ENCODE measurements at places on chromosomes 5 and 9. TPM values are rescaled to one million over a fixed set of nuclear protein-coding genes. Genes with fewer than 3 reads are reported as not detected.

- H3K4me1 ChIP-seq, result peaks cover 6% of the 10 kb centered on the region
- DNase-seq, result no peak
- no peaks in the 10 kb centered on the region for H3K27me3 ChIP-seq
- peak overlapping the region; percentile 80 for H3K27ac ChIP-seq
- H3K36me3 ChIP-seq, result no peaks in the 10 kb centered on the region
- no peak overlapping the region for H3K4me3 ChIP-seq
These were observed 5.1 kb downstream of the ENDOG start for GRCh38 chr9:128823362-128823902.

The SCGB3A1 gene
- total RNA-seq, result not detected

DNA sequence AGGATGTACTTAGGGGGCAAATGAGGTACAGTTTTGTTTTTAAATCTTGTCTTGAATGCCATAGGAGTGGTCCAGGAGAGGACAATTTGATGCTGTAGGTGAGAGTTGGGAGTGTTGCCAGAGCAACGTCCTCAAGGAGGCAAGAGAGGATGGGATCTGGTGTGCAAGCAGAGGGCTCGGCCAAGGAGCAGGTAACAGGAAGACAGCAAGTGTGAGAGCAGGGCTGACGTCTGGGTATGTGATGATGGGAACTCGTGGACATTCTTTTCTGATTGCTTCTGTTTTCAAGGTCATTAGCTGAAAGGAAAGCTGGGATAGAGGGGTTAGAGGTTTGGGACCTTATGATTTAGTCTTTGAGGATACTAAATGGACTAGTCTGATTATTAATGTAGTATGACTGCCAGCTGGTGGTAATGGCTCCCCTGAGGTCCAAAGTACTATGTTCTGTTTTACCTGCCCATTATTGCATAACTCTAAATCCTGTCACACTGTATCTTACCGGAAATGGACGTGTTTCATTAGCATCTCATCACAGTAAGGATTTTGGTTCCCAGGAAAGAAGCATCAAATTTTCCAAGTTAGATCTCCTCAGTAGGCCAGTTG lies 15.4 kb downstream of the GNPDA1 start:
- no peak overlapping the region for H3K4me3 ChIP-seq
- H3K36me3 ChIP-seq, result no peaks in the 10 kb centered on the region
- no peaks in the 10 kb centered on the region for H3K4me1 ChIP-seq

The PCDHA11 gene
- 3.4 TPM for total RNA-seq

The HK3 gene
- 4.3 TPM for total RNA-seq

The HEMGN gene
- not detected for total RNA-seq

DNA sequence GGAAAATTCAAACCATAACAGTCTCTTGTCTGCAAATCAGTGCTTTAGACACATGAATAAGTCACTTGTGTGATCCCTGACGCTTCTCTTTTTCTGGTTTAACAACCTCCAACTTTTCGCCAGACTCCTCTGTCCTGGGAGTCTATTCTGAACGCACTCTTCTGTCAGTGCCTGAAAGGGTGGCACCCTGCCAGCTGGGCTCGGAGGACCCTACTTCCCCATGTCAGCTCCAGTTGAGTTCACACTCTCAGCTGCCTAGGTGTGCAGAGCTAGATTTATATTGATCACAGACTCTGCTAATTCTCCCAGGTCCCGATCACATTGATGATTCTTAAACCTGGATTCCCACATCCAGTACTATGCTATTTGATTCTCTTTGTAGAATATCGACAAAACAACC lies 649.1 kb downstream of the BNC2 start:
- no peaks in the 10 kb centered on the region for H3K4me1 ChIP-seq
- H3K36me3 ChIP-seq, result no peaks in the 10 kb centered on the region
- no peak overlapping the region for H3K27ac ChIP-seq

GRCh38 chr5:160507221-160507721 lies 85.6 kb downstream of the PTTG1 start:
- no peak overlapping the region for H3K27ac ChIP-seq
- H3K36me3 ChIP-seq, result no peaks in the 10 kb centered on the region
- no peak overlapping the region for H3K4me3 ChIP-seq

- no peak overlapping the region for H3K27ac ChIP-seq
- no peaks in the 10 kb centered on the region for H3K36me3 ChIP-seq
- DNase-seq, result peak; percentile 68
- H3K4me3 ChIP-seq, result no peak overlapping the region
- peaks cover 9% of the 10 kb centered on the region for H3K27me3 ChIP-seq
These were observed 180.0 kb upstream of the IL12B start for GRCh38 chr5:159510282-159510681.

GRCh38 chr9:4994166-4994890 lies 9.3 kb downstream of the JAK2 start:
- no peaks in the 10 kb centered on the region for H3K36me3 ChIP-seq
- no peak overlapping the region for H3K4me3 ChIP-seq
- H3K27me3 ChIP-seq, result no peaks in the 10 kb centered on the region
- DNase-seq, result no peak
- no peaks in the 10 kb centered on the region for H3K4me1 ChIP-seq

DNA sequence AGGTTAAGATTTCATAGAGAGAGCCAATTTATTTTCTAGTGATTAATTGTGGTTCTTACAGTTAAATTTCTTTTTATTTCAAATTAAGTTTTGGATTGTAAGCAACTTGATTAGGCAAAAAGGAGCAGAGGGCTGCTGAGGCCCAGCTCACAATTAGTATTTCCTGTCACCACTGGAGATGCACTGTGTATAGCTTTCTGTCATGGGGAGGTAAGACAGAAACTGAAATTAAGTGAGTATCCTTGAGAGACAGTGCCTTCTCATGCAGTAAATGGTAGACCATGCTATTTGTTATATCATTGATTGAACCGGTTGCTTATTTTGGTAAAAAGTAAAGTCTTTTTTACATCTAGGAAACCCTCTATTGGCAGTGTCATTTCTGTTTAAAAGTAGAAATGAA lies 190.7 kb downstream of the CCDC171 start:
- no peak overlapping the region for H3K4me3 ChIP-seq
- H3K36me3 ChIP-seq, result no peaks in the 10 kb centered on the region
- no peaks in the 10 kb centered on the region for H3K4me1 ChIP-seq
- no peak for DNase-seq

GRCh38 chr9:99593610-99594009 lies 228.1 kb upstream of the NR4A3 start:
- DNase-seq, result no peak
- no peak overlapping the region for H3K4me3 ChIP-seq
- H3K4me1 ChIP-seq, result no peaks in the 10 kb centered on the region

- H3K27ac ChIP-seq, result no peak overlapping the region
- H3K36me3 ChIP-seq, result no peaks in the 10 kb centered on the region
- H3K4me1 ChIP-seq, result no peaks in the 10 kb centered on the region
- no peaks in the 10 kb centered on the region for H3K27me3 ChIP-seq
- H3K4me3 ChIP-seq, result no peak overlapping the region
These were observed 16.8 kb downstream of the AKNA start for GRCh38 chr9:114370968-114371320.

GRCh38 chr5:24232041-24232440 lies 412.7 kb downstream of the CDH10 start:
- H3K27ac ChIP-seq, result no peak overlapping the region
- H3K36me3 ChIP-seq, result no peaks in the 10 kb centered on the region
- no peak overlapping the region for H3K4me3 ChIP-seq
- DNase-seq, result no peak

GRCh38 chr5:96087939-96088338 lies 126.3 kb upstream of the ELL2 start:
- no peaks in the 10 kb centered on the region for H3K36me3 ChIP-seq
- no peak for DNase-seq
- H3K4me1 ChIP-seq, result no peaks in the 10 kb centered on the region
- no peaks in the 10 kb centered on the region for H3K27me3 ChIP-seq
- no peak overlapping the region for H3K4me3 ChIP-seq

The HCN1 gene
- total RNA-seq, result under 0.01 TPM

The FCN2 gene
- total RNA-seq, result 1.8 TPM

- H3K27me3 ChIP-seq, result no peaks in the 10 kb centered on the region
- H3K36me3 ChIP-seq, result no peaks in the 10 kb centered on the region
- no peak for DNase-seq
- no peak overlapping the region for H3K27ac ChIP-seq
These were observed 5.0 kb downstream of the RELL2 start for GRCh38 chr5:141641634-141642267.

GRCh38 chr9:34430843-34431437 lies 27.4 kb downstream of the FAM219A start:
- H3K27ac ChIP-seq, result no peak overlapping the region
- H3K36me3 ChIP-seq, result no peaks in the 10 kb centered on the region
- H3K4me1 ChIP-seq, result no peaks in the 10 kb centered on the region
- H3K27me3 ChIP-seq, result no peaks in the 10 kb centered on the region

The CYLC2 gene
- not detected for total RNA-seq
